Amniotic stem cell (primary cell): ENCODE measurements at places on chromosomes 3 and 15.

GRCh38 chr3:122080207-122080587, 25.0 kb downstream of the CD86 start:
- DNase-seq = no peak

DNA sequence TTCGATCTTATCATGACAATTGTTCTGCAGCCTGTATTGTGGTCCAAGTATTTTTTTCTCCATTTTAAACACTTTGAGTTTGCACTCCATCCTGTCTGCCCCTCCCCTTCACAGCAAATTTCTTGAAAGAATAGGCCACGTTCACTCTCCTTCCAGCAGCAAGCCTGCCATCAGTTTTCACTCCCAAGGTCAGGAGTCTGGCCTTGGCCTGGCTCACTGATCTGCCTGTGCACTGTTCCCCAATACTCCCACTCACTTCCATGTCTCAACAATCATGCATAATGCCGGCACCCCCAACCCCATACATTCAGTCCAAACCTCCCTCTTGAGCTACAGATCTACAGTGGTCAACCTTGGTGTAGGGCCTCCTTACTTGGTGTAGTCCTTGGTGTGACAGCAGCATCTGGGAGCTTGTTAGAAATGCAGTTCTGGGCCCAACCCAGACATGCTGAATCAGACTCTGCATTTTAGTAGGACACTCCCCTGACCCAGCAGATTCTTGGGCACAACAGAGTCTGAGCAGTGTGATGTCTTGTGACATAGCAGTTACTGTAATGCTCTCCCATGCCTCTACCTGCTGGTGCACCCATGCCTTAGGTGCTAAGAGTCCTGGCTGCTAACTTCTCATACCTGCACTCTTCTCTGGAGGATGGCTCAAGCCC, 58.3 kb upstream of the XCR1 start:
- no peak for DNase-seq

GRCh38 chr15:65938604-65939003, 69.3 kb downstream of the RAB11A start:
- no peak for DNase-seq

DNA sequence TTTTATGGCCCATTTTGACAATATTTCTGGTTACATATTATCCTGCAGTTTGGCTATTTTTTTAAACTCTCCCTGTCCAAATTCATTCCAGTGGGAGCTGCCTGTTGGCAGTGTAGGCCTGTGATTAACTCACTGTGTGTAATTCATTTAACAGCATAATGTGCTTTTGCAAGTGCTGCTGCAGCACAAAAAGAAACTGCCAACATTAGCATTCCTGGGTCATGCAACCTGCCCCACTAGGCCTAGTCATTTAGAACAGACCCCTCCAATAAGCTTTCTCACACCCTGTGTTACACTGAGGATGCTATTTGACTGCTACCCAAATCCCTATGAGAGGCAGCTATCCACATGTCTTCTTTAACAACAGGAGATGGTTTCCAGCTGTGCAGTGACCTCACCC, 251.2 kb upstream of the UBE2E2 start:
- DNase-seq = no peak

DNA sequence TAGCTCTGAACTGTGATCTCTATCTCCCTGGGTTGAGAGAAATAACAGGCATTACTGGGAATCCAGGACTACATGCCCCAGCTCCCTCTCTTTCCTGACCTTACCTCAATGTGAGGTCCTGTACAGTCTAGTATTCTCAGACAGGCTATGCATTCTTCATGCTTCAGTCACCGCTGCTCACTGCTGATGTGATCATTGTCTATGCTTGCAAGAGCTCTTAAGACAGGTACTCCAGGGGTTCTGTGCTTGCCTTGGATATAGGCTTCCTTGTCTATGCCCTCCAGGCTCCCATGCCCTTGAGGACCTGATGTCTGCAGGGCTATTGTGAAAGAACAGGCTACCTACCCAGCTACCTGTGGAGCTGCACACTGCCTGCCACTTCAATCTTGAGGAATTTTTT, 183.6 kb downstream of the MBNL1 start:
- no peak for DNase-seq

- DNase-seq = no peak
These were observed 137.9 kb downstream of the CBLB start for GRCh38 chr3:105730801-105731354.

DNA sequence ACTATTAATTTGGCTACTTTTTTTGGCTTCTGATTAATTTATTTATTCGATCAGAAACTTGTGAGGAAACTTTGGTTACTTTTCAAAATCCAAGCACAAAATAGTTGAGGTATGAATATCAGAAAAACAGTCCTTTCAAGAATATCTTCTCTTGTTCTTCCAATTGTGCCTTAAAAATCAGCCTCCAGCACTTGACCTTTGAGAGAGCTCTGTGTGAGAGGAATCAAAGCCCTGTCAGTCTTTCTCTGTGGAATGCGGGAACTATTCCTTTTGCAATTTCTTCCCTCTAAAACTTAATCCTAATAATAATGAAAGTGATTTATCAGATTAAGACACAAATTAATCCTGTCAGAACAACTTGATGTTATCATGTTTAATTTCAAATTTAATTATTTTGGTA, 185.9 kb downstream of the ABHD5 start:
- no peak for DNase-seq
